Kidney glomerular epithelial cell (primary cell): ENCODE measurements at places on chromosomes 7 and 10.

- no peak for DNase-seq
These were observed 2.5 kb downstream of the USP54 start for GRCh38 chr10:73588656-73589055.

- DNase-seq = no peak
These were observed 108.6 kb downstream of the CDK6 start for GRCh38 chr7:92727755-92728154.

GRCh38 chr7:106774213-106774767, 90.8 kb upstream of the PIK3CG start:
- no peak for DNase-seq

GRCh38 chr10:9643782-9644181, 1373.9 kb upstream of the CELF2 start:
- DNase-seq = no peak

GRCh38 chr7:154380771-154381170, 328.6 kb downstream of the DPP6 start:
- no peak for DNase-seq

DNA sequence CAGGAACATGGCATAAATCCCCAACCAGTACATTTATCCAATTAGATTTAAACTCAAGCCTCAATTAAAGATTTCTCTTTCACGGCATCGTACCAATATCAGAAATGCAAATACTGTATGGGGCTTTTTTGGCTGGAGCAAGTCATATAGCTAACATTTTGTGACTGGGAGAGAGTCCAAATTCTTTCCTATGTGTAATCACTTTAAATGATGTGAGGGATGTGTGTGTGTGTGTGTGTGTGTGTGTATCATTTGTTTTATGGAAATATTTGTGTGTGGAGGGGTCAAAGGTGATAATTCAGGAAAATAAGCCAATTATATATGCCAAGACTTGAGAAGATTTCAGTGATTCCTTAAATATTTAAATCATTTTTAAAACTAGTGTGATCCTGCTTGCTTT, 196.6 kb downstream of the TRIL start:
- DNase-seq = no peak

DNA sequence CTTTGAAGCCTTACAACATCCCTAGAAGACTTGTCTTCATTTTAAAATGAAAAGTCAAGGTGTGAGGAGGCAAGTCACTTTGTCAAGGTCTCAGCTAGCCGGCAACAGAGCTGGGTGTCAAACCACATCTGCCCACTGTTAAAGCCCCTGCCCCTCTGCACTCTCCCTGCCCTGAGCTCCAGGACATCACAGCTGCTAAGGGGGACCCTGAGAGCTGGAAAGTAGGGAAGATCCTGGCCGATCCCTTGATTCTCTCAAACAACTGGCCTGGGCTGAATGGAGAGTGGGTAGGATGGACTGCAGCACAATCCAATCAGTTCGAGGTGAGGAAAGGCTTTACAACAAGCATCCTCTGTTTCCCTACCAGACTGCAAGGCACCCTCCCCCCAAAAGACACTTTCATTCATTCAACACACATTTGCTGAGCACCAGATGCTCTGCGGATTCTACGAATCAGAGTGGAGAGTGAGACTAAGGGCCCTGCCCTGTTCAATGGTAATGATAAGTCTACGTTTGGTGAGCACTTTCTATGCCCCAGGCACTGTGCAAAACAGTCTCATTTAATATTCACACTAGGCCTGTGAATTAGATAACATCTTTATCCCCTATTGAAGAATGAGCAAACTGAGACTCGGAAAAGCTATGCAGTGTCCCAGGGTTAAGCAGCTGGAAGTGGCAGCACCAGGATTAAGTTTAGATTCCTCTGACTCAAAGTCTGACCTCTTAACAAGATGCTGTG, 148.1 kb downstream of the HERPUD2 start:
- no peak for DNase-seq

DNA sequence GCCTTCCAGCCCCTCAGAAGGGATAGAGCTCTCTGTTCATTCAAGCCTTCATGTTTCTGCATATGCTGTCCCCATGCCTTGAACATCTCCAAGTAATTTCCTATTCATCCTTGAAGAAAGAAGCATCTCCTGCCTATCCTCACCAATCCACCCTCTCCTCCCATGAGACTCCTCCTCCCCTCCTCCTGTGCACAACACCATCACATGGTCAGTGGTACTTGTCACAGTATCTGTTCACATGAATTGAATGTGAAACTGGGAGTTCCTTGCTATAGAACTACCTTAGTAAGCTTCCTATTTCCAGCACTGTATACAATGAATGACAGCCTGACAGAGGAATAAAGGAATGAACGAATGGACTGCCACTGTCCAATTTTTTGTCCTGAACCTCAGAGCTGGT, 115.5 kb downstream of the GFRA1 start:
- no peak for DNase-seq

- no peak for DNase-seq
These were observed 8.4 kb downstream of the TMEM140 start for GRCh38 chr7:135156290-135156689.

DNA sequence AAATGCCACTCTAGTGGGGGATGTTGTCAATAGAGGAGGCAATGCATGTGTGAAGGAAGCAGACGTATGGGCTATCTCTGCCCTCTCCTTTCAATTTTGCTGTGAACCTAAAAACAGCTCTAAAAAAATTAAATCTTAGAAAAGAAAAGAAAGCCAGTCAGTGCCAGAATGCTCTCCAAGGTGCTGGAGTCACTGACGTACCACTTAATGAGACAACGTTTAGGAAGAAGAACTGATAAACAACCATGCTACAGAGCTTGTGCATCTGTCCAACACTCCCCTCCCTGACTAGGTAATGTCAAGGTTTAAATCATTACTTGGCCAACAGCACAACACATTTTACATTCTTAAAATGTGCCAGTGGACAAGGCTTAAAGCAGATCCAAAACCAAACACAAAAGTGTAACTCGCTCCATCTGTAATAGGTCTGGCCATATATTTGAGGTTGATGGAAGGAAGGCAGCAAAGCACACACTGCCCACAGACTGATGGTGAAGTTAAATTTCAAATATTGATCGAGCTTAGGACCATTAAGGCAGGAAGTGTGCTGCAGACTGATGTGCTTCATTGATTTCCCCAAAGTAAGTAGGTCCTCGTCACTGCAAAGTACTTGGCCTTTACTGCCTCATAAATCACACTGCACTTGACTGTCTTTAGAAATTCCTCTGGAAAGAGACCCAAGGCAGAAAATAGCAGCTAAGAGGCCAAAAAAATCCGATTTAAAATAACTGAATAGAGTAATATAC, 15.5 kb downstream of the ARMH3 start:
- DNase-seq = no peak

- no peak for DNase-seq
These were observed 69.0 kb downstream of the SEPTIN7 start for GRCh38 chr7:35869810-35870209.

GRCh38 chr7:31299336-31299735, 41.2 kb downstream of the NEUROD6 start:
- DNase-seq = no peak

DNA sequence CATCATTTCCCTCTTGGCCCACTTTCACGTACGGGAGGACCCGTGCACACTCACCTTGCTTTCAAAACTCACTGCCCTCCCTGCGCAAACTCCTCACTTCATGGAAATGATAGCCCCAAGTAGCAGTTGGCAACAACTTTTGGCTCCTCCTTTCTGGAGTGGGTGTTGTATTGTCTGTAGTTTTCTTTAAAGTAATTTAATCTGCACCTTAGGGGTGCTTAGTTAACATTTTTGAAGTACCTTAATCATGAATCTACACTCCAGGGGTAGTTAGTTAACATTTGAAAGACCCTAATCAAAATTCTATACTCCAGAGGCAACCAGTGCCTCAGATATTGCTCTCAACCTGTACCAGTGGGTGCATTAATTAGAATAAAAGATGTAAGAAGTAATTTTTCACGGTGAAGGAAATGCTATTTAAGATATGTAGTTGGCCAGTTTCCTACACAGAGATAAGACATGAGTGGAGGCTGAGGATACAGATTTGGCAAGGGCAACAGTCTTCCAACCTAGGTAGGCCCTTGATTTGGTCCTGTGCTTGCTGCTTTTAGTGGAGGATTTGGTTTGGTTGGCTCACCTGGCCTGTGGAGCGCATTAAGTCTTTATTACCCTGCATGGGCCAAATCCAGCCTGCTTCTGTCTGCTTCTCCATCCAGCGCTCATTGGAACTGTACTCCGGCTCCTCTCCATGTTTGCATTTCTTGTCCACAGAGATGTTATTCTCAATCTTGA, 93.0 kb downstream of the EXOC4 start:
- DNase-seq = no peak

DNA sequence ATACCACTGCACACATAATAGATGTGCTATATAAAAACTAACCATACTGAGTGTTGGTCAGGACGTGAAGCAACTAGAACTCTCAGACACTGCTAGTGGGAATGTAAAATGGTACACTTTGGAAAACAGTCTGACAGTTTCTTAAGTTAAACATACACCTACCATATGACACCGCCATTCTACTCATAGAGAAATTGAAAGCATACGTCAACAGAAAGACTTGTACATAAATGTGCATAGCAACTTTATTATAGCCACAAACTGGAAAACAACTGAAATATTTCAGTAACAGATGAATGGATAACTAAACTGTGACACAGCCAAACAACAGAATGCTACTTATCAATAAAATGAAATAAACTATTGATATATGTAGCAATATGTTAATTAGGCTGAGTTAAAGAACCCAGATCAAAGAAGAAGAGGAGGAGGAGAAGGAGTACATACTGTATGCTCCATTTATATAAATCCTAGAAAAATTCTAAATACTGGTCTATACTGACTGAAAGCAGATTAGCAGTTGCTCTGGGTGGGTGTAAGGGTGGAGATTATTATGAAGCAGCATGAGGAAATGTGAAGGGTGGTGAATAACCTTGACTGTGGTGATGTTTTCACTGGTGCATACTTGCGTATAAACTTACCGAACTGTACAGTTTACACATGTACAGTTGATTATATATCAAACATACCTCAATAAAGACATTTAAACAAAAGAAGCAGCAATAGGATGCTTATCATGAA, 48.6 kb downstream of the ARHGAP21 start:
- no peak for DNase-seq

- DNase-seq = no peak
These were observed 264.6 kb downstream of the SFMBT2 start for GRCh38 chr10:7146189-7146588.

DNA sequence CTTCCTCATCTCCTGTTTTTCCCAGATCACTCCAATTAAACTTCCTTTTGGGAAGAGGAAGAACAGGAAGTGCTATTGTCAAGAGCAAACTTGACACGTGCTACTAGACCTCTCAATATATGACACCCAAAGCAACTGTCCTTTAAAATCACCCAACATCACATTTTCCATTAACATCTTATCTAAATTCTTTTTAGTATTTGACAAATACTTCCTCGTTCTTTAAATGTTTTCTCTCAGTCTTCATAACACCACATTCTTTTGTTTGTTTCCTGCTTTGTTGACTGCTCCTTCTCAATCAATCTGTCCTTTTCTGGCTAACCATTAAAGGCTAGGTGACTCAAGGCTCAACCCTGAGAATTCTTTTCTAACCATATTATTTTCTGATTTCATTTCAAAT, 7.1 kb upstream of the TFPI2 start:
- DNase-seq = no peak

- no peak for DNase-seq
These were observed 15.5 kb upstream of the VOPP1 start for GRCh38 chr7:55587687-55588378.

- peak; percentile 40 for DNase-seq
These were observed 1.3 kb downstream of the LDB1 start for GRCh38 chr10:102118867-102119266.

DNA sequence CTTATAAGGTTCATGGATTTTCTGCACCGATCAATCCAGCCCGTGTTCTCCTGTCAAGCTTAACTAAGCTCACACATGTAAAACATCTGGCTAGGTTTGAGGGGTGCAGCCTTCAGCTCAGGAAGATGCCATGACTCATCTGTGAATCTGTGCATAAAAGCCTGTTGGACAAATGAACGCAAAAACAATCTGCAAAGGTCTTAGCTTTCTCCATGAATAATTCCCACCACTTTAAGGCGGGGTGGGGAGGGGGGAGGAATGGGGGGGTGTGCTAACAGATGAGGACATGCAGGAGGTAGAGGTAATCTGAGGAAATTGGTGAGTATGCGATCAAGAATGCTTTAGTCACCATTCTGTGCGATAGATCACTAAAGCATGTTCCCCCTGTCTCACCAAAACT, 4.8 kb downstream of the DOCK4 start:
- no peak for DNase-seq

GRCh38 chr7:116150588-116150987, 59.8 kb upstream of the TES start:
- no peak for DNase-seq

- DNase-seq = no peak
These were observed 206.5 kb upstream of the ZWINT start for GRCh38 chr10:56567580-56567979.

- DNase-seq = no peak
These were observed 110.9 kb upstream of the FAM180A start for GRCh38 chr7:135859538-135859937.

DNA sequence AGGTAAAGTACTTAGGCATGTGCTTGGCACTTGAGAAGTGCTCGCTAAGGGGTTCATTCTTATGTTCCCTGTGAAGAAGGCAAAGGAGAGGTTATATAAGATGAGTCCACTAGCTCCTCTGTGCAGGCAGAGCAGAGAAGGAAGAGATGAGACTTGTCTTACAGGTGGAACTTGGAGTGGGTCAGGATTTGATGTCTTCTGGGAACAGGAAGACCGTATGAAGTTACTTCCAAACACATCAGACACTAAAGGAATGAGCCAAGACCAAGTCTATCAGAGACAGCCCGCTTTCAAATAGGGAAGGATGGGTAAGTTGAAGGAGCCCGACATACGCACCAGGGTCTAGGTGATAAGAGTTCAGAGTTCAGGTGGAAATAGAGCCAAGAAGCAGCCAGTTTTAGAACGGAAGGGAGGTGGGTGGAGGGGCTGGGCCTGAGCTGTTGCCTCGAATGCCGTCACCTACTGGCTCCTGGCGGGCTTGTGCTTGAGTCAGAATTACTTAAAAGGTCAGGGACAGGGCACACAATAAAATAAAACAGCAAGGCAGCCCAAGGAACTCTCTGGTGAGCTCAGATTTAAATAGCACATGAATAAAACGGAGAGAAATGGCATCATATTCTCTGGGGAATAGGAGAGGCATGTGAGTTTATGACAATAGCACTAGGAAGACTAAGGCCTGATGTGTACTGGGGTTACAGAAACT, 56.1 kb upstream of the GRB10 start:
- no peak for DNase-seq
